ENCODE measurements at places on chromosomes 3 and 15.

DNA sequence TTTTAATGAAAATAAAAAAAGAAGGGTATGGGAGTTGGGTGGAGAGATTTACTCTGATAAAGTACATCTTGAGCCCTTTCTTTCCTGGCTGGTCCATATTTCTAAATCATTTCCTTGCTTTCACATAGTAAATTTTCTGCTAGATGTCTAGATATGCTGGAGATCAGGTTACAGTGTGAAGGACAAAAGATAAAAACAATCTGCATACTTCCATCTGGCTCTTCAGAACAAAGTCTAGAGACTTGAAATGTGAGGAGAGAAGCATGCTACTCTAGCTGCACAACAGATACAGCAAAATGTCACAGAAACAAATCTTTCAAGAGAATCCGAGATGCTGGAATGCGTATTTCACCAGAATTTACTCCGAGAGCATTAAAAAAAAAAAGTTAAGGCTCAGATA lies 42.2 kb downstream of the FOXP1 start:
- DNase-seq, result no peak

DNA sequence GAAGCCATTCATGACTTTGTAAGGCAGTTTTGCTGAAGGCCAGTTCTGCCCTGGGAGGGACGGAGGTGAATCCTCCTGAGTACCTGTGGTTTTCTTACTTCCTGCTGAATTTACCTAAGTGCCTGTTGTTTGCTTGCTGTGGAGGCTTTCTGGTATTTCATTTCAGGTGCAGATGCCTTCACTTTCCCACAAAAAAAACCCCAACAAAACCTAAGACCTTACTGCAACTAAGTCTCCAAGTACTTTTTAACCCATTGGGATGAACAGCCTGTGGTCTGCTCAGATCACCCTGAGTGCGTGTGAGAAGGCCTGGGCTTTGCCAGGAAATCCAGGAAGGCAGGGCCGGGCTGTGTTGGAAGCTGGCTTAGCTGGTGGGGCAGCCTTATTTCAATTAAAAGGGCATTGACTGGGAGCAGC lies 65.3 kb downstream of the IGF1R start:
- no peak for DNase-seq

GRCh38 chr15:65761210-65761926 lies 30.7 kb downstream of the DENND4A start:
- no peak for DNase-seq

DNA sequence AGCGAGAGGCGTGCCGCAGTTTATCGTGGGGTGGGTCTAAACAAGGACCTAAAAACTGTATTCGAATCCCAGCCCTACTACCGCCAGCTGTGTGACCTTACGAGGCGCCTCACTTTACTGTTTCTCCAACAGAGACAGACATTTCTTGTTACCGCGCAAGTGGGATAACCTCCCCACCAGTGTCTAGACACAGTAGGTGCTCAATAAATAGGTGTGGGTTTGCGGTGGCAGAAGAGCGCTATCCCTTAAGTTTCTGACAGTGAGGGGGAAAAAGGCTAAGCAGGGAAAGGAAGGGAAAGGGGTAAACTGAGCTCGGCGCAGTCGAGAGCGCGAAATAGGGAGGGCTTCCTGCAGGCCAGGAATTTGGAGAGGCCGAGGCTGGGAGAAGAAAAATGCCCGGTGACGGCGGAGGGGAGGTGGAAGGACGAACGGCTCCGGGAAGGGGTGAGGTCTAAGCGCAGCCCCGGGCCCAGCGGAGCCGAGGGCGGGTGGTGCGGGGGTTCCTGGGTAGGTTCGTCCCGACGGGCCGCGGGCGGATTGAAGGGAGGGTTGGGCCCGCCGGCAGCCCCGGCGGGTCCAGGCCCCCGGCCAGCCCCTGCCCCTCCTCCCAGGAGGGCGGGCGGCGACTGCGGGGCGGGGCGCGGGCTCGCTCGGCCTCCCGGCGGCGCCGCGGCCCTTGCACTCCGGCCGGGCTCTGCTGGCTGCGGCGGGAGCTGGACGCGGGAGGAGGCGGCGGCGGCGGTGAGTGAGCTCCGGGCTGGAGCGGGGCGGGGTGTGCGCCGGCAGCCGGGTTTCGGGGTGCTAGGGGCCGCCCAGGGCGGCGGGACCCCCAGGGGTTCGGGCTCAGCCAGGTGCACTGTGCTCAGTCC lies at the start of gene CGNL1:
CGNL1 (plus strand) TSS at position 679 of the 869 bp plus-strand sequence. CDS start 61,495 bp downstream, outside the sequence.
- no peak for DNase-seq
